C1 segment of cervical spinal cord (tissue), 14 donors: ENCODE measurements at places on chromosomes 1 and 21.

- DNase-seq, result no peak
Measured at GRCh38 chr1:44272992-44273391, 59.7 kb downstream of the DMAP1 start.

DNA sequence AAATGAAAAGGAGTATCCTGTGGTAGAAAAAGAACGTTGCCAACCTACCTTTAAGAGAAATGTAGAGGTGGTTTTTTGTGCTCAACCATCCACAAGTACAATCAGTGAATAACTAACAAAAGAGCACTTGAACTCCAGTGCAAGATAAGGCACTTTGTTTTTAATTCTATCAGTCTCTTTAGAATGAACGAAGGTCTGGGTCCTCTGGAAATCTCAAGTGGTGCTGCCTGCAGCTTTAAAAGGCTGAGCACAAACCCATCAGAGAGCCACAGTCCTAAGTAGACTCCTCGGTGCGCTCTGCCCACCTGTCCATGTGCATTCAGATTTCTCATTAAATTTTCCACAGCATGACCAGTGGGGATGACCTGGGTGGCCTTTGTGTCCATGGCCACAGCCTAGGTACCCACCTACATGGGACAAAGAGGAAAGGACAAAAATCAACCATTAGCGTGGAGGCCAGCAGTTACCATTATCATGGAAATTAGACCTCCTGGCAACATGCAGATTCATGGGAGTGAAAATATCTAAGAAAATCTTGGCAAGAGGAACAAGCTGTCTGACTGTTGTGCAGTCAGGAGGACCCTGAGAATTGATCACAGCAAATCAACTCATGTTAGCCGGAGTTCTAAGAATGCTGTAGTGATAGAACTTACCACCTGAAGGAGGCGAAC, 9.4 kb downstream of the TRIM45 start:
- DNase-seq, result no peak

- no peak for DNase-seq
Measured at GRCh38 chr1:44707959-44708831, 22.8 kb downstream of the RNU5D-1 start.

- DNase-seq, result no peak
Measured at GRCh38 chr1:15242766-15243165, 4.3 kb upstream of the FHAD1 start.

GRCh38 chr1:37472994-37473393, 1.4 kb upstream of the ZC3H12A start:
- no peak for DNase-seq

DNA sequence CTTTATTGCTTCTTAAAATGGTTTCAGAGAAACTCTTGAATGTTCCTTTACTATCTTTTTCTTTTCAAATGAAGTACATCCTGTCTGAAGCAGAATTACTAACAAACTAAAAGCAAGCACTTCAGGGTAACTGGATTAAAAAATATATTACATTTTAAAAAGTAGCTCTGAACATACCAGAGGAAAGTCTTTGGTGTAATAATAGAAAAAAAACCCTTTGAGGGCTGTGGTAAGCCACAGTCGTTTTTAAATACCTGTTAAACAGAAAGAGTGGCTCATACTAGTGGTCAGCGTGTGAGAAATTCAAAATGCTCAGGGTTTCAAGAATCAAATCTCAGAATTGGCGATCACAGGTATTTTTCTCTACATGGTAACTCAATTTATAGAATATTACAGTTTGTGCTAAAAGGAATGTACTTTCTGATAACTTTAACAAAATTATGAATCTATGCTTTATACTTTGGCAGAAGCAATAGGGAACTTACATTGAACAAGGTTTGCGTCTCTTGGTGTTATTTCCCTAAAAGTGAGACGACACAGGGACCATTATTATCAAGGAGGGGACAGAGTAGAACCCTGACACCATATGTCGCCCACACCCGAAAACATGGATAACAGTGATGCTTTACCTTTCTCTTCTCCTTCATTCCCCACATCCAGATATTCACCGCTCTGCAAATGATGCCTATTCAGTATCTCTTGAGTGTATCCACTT, 97.0 kb upstream of the DPH5 start:
- no peak for DNase-seq

DNA sequence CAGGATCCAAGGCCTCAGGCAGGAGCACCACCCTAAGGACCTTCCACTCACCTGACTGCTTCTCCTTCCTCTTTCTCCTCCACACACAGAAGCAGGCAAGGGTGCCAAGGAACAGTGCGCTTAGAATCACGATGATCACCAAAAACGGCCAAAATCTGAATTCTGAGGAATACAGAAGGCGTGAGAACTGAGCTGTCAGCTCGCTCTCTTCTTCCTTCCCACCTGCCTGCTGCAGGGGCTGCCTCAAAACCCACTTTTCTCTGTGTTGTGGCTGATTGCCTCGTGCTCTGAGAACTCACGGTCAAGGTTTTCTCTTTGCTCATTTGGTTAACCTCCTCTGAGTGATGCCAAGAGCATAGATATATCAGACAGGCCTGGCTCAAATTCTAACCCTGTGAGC, 23.8 kb downstream of the CD244 start:
- DNase-seq, result no peak

- DNase-seq, result no peak
Measured at GRCh38 chr1:223716302-223716862, 4.0 kb downstream of the CAPN2 start.

DNA sequence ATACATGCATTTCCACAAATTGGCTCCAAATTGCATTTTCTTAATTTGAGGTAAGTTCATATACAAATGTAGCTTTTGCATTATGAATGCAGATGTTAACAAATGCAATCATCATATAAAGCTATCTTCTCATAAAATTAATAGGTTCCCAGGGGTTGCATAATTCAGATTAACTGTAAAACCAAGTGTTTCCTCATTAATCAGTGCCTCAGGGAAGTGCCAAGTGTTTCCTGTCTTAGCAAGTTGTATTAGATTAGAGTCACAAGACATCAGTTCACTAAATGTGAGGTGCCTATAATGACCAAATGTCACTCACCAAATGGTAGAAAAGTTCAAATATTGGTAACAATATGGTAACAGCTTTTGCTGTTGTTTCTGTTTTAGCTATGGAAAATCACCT, 140.8 kb downstream of the PTGER3 start:
- no peak for DNase-seq

- no peak for DNase-seq
Measured at GRCh38 chr1:76433526-76433925, 359.0 kb downstream of the ST6GALNAC3 start.

DNA sequence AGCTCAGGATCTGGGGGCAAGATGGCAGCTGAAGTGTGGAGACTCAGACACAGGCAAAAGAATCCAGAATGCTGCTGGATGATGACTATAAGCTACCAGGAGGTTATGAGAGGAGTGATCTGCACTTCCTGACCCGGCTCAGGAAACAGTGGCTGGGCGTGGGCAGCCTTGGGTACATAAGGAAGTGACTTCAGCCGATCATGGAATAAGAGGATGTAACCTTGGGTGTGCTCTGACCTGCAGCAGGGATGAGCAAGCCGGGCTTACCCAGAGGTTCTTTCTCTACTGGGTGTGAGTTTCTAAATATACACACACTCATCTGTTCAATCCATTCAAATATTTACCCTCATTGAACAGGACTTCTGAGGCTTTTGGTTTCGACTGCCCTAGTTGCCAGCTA, 62.7 kb downstream of the CD34 start:
- no peak for DNase-seq

- DNase-seq, result no peak
Measured at GRCh38 chr1:12010746-12011570, 8.3 kb upstream of the MIIP start.

GRCh38 chr1:240800291-240800690, 188.3 kb upstream of the GREM2 start:
- DNase-seq, result no peak

DNA sequence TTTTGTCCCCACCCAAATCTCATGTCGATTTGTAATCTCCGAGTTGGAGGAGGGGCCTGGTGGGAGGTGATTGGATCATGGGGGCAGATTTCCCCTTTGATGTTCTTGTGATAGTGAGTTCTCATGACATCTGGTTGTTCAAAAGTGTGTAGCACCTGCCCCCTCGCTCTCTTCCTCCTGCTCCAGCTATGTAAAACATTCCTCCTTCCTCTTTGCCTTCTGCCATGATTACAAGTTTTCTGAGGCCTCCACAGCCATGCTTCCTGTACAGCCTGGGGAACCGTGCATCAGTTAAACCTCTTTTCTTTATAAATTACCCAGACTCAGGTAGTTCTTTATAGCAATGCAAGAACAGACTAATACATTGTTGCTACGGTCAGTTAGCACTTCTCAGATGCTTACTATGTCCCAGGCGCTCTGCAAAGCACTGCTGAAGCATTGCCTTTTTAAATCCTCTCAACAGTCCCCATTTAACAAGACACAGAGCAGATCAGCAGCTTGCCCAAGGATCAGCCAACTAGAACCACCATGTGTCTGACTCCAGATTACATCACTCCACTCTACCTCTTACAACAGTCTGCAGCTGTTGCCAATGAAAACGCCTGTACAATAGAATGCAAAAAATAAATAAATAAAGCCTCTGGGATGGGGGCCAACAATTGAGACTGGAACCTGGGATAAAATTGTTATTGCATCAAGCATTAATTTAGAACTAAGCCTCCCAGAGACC, 52.4 kb upstream of the USP1 start:
- DNase-seq, result no peak

DNA sequence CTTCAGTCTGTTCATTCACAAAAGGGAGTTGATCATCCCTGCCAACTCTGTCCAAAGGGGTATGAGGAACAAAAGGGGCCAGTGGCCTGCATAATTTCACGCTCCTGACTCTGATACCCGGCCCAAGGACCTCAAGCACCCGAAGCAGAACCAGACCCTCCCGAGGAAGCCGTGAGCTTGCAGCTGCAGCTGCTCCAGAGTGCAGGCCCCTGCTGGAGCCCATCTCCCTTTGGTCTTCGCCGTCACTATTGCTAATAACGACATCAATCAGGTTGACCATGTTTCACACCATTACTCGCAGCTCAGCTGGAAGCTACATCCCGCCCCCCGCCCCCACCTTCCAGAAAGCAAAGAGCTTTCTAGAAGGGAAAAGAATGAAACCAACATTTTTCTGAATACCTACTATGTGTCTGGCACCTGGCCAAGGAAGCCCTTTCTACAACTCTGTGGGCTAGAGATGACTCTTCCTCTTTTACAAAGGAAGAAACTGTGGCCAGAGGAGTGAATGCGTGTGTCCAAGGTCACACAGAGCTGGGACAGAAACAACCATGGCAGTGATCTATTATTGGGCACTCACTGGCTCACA, 5.5 kb downstream of the NKAIN1 start:
- no peak for DNase-seq

DNA sequence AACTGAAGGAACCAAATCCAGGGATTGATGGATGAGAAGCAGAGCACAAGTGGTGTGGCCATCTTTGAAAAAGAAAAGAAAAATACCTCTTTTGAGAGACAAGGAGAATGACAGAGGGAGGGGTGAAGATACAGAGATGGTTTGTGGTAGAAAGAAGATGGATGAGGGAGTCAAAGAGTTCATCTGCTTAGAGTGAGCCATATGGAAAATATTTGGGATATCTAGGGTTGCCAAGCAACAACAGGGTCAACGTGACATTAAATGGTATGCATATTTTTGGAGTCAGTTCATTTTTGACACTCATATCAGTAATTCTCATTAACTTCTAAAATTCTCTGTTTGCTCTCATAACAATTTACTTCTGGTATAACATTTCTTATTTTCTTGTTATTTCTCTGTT, 50.7 kb downstream of the MACF1 start:
- DNase-seq, result no peak

DNA sequence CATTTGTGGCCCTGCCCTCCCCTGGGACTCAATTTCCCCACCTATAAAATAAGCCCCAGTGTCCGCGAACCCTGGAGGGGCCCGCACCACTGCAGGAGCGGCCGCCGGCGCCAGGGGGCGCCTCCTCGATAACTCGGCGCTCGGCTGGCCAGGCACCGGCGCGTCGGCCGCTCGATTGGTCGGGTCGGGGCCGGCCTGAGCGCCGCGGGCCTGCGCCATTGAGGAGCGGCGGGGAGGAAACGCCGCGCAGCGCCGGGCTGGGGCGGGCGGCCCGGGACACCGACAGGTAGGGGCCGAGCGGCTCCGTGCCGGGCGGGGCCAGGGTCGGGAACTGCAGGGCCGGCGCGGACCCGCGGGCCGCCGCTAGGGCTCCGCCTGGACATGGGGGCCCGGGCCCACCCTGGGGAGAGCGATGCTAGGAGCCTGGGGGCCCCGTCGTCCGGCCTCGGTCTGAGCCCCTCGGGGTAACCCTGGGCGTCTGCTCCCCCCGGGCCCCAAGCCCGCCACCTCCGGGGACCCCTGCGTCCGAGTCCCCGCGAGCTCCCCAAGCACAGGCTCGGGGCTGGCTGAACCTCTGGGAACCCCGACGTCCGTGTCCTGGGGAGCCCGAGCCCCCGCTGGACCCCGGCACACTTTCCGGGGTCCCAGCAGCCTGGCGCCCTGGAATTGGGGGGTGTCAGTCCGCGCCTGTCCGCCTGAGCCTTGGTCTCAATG, at the start of gene VPS13D:
Gene VPS13D (plus strand): TSS at position 196 of the 714 bp plus-strand sequence. CDS start 4,237 bp downstream, outside the sequence.
- peak; percentile 81 for DNase-seq

- no peak for DNase-seq
Measured at GRCh38 chr1:48966583-48966982, 189.9 kb upstream of the BEND5 start.

DNA sequence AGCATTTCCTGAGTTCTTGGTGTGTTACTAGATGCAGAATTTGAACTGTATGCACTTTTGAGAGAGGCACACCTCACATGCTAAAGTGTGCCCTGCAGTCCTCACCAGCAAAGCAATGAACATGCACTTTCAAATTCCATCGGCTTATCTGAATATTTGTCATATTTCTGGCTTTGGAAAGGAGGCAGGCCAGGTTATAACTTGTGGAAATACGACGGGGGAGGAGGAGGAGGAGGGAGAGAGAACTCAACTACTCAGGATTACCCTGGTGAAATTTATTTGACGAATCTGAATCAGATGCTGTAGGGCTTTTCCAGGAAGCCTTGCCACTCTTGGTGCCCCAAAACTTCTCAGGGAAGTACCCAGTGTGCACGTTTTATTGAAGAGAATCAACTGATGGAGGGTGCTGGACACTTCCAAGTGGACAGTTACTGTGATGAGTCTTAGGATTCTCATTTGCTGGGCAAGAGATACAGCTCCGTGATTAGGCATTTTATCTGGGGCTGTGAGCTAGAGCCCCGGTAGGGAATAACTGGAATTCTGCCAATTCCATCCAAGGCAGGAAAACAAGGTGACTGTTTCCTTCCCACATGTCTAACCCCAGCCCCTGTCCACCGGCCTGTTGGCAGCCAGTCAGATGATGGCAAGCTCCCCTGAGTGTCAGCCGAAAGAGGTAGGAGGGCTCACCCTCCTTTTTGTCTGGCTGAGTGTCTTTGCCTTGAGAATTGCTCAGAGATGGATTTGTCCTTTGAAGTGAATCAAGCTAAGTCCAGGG, 3.8 kb downstream of the PDPN start:
- DNase-seq, result no peak

GRCh38 chr1:117814856-117815797, 114.3 kb downstream of the GDAP2 start:
- no peak for DNase-seq

- DNase-seq, result no peak
Measured at GRCh38 chr1:211742272-211742671, 66.9 kb upstream of the NEK2 start.

DNA sequence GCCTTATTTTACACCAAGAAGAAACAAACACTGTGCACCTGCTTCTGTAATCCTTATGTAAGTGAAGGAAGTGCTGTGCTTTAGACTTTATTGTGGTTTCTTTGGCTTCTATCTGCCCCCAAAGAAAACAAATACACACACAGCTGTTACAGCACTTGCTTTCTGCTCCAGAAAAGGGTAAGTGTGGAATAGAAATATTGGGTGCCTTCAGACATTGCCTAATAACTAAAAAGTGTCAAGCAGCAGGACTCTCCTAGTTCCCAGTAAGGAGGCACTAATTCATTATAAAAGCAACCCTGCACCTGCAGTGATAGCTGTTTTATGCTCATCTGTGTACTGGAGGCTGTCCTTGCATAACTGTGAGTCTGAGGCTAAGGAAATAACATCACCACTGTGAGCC, 23.4 kb upstream of the PRRX1 start:
- no peak for DNase-seq
